ENCODE measurements at places on chromosomes 11 and 22.

- DNase-seq, result no peak
Measured at GRCh38 chr11:5767056-5767455, 13.0 kb downstream of the OR52N4 start.

DNA sequence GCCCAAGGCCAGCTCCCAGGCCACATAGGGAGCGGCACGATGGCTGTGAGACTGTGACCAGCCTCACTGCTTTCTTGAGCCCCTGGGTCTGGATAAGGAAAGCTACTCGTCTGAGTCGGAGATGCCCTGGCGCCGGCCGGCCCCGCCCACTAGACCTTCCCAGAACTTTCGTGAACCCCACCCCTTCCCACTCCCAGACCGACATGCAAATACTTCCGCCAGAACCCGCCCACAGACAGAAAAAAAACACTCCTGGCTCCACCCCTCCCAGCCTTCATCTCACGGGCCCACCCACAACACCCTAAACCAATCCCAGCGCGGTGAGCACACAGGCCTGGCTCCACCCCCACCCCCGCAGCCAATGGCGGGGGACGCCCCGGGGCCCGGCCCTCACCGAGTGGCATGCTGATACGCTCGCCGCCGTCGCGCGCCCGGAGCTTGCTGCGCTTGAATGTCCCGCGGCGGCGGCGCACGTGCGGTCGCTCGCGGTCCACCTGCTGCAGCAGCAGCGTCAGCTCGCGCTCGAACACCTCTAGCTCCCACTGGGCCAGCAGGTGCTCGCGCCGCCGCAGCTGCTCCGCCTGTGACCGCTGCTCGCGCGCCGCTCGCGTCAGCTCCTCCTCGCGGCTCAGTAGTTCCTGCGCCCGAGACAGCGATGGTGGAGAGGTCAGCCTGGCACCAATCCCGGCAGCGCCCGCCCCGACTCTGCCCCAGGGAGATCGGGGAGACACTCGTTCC lies 7.0 kb downstream of the MAP3K11 start:
- DNase-seq, result no peak

DNA sequence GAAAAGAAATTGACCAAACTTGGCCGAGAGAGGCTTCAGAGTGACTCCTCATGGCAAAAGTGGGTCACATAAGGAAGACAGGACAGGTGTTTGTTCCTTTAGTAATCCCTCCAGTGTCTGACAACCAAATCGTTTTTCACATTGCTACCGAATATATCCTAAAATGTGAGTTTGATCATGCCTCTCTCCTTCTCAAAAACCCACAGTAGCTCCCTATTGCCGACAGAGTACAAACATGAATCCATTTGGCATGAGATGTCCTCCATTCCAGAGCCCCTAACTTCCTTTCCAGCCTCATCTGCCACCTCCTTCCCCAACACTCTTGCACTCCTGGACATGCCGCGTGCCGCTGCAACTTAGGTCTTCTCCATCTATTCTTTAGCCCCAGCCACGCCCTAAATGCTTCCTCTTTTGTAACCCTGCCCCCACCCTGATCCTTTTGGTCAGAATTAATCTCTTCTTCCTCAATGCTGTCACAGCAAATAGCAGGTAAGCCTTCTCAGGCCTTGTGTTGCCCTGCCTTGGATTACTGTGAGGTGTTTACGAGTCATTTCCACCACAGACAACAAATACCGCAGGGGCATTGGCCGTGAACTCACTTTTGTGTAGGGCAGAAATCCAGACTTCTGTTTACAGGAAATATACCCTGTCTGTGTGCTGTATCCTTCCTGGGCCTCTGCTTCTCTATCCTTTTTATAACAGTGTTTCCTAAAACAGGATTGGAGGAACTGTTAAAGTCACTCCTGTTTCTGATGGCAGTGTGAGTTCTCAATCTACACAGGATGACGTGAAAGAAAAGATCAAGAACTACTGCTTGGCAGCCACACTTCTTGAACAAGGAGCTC lies 66.0 kb upstream of the FTH1 start:
- DNase-seq, result no peak

- no peak for DNase-seq
Measured at GRCh38 chr11:123505546-123506299, 75.7 kb downstream of the GRAMD1B start.

DNA sequence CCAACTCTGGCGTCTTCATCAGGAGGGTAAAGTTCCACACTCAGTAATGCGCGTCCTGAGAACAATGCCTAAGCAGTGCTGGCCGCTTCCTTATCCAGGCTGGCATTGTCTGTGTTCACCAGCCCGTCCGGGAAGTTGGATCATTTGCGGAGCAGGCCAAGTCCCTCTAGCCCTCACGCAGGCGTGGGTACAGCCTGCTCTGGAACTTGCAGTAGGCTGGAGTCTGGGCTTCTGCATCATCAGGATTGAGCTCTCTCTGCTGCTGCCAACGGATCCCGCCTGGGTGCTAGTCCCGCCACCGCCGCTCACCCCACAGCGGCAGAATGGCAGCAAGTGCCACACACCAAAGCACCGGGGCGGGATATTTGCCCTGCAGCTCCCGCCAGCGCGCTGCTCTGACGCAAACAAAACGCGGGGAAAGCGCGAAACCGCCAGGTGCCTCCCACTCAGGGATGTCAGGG lies 29.0 kb downstream of the GLYATL1 start:
- no peak for DNase-seq

DNA sequence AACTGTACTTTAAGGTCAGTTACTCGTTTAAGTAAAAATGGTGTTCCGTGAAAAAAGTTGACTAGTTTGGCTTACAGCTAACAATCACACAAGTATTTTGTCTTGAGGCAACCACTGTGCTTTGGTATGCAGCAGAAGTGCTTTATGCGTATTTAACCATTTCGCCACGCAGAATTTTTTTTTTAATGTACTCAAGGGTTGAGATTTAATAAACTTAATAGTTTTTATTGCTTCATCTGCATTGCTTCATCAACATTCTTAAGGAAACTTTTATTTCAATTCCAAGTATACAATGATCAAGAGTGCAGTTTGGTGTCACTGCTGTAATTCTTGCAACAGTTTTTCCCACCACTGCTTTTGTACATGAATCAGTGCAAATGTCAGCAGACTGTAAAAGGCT lies 66.4 kb downstream of the ZNRF3 start:
- DNase-seq, result no peak

- DNase-seq, result no peak
Measured at GRCh38 chr11:122267602-122268001, 151.6 kb upstream of the BLID start.

DNA sequence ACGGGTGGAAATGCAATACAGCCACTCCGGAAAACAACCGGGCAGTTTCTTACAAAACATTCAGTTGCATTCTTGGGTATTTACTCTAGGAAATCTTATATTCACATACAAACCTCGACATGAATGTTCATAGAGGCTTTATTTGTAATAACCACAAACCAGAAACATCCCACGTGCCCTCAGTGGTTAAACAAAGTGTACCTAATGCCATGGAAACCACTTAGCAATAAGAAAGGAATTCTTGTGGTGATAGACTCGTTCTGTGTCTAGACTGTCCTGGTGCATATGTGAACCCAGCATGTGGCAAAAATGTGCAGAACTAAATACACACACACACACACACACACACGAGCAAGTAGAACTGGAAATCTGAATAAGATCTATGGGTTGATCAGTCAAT lies 1073.3 kb downstream of the TBC1D22A start:
- no peak for DNase-seq

- DNase-seq, result no peak
Measured at GRCh38 chr11:69010964-69011623, 2.0 kb downstream of the MRGPRF start.

DNA sequence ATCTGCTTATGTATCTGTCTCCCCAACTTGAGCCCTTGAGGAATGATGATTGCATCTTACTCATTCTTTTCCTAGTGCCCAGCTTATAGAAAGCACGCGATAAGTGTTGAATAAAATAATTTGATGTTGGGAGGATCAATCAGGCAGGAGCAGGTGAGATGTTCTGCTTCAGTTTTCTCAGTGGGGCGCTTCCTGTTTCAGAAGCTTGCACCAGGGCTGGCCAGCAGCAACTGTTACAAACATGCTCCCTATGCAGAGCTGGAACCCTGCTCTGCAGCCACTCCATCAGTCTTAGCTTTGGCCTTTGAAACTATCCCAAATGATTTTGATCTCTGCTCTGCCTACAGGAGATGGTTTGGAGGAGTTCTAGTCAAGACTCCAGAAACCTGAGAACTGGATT lies 3.9 kb downstream of the ENDOD1 start:
- no peak for DNase-seq

DNA sequence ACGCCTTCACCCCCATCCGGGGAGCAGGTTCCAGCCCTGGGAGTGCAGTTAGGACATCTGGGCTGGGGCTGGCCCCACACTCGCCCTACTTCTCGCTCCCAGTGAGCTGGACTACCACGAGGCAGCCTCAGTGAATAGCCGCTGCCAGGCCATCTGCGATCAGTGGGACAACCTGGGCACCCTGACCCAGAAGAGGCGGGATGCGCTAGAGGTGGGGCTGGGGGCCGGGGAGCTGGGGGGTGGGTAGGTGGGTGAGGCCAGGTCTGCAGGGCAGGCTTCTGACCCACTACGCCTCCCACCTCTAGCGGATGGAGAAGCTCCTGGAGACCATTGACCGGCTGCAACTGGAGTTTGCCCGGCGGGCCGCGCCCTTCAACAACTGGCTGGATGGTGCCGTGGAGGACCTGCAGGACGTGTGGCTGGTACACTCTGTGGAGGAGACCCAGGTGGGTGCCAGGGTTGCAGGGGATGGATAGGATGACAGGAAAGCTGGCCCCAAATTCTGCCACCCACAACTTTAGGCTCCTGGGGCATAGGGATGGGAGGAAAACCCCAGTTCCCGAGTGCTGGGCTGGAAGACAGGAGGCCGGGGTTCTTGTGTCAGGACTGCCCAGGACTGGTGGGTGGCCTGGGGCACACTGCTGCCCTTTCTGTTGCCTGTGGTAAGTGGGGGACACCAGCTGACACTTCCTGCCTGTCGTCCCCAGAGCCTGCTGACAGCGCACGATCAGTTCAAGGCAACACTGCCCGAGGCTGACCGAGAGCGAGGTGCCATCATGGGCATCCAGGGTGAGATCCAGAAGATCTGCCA lies 8.3 kb downstream of the CTSF start:
- no peak for DNase-seq

GRCh38 chr22:19448076-19448607 lies 631 bp upstream of the C22orf39 start:
- peak; percentile 65 for DNase-seq

DNA sequence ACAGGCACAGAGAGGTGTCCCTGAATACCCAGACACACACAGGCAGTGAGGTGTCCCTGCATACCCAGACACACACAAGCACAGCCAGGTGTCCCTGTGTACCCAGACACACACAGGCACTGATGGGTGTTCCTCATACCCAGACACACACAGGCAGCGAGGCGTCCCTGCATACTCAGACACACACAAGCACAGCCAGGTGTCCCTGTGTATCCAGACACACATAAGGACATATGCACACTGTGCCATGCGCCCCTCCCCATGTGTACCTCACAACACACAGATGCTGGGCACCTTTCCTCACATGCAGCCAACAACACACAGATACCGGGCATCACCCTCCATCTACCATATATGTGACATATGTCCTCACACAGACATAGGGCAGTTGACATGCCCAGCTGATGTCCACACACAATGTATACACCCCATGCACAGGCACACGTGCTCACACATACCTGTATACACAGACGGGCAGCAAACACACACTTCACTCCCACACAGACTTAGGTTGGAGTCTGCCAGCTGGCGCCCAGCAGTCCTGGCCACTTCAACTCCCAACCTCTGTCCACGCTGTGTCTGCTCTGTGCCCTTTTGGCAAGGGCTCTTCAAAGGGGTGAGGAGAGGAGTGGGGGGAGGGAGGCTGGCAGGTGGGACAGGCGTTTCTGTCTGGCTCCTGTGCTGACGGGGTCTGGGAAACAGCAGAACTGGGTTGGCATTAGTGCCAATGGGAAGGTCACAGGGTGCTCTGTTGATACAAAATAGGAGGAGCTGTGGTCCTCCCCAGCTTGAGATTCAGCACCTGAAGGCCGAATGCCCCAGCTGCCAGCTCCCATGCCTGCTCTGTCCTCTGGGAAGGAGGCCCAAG lies 69.4 kb upstream of the ALX4 start:
- DNase-seq, result no peak

- no peak for DNase-seq
Measured at GRCh38 chr11:67372321-67372992, 941 bp downstream of the CLCF1 start.

DNA sequence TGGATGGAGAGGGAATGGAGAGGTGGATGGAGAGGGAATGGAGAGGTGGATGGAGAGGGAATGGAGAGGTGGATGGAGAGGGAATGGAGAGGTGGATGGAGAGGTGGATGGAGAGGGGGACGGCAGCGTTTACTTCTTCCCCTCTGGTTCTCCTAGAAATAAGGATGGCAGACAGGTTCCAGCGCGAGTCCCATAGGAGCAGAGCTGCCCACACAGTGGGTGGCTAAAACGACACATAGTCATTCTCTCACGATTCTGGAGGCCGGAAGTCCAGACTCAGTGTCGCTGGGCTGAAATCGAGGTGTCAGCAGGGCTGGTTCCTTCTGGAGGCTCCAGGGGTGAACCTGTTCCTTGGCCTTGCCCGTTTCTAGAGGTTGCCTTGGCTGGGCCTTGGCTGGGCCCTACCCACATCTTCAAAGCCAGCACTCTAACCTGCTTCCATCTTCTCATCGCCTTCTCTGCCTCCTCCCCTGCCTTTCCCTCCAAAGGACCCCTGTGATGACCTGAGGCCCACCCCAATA lies 12.7 kb upstream of the CTSD start:
- no peak for DNase-seq

DNA sequence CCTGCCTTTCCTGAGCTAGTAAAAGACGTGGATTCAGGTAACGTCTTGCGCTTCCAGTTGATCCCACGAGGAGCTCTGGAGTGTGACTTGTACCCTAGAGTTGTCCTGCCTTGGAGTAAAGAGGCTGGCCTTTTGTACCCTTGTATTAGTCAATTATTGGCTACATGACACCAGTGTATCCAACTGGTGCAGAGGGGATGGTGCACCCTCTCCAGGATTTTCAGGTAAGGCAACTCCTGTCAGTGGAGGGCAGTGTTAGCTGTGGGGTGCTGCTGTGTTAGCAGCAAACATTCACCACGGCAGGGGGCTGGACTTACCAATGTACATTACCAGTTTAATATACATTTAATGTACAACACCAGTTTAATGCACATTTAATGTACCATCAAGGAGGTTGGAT lies 233.5 kb downstream of the MIAT start:
- no peak for DNase-seq

GRCh38 chr11:29334776-29335130 lies 682.1 kb downstream of the KCNA4 start:
- no peak for DNase-seq

GRCh38 chr11:103537904-103538502 lies 428.8 kb downstream of the DYNC2H1 start:
- DNase-seq, result no peak

GRCh38 chr11:67433536-67434394 lies 3.7 kb downstream of the PTPRCAP start:
- no peak for DNase-seq

DNA sequence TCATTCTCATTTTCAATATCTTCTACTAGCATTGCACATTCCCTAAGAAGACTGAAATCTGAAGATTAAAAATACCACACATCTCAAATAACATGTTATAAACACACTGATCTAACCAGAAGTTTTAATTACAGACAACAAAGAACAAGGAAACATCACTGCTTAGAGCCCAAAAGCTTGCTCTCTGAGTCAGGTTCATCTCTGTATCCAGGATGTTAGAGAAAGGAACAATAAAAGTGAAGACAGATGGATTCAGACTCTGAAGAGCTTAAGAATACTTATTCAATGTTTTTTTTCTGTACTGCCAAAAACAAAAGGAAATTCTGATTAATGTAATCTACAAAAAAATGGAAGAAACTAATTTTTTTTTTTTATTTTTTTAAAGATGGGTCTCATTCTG lies 16.5 kb downstream of the RDX start:
- no peak for DNase-seq
